ENCODE measurements at places on chromosomes 5 and 9.

DNA sequence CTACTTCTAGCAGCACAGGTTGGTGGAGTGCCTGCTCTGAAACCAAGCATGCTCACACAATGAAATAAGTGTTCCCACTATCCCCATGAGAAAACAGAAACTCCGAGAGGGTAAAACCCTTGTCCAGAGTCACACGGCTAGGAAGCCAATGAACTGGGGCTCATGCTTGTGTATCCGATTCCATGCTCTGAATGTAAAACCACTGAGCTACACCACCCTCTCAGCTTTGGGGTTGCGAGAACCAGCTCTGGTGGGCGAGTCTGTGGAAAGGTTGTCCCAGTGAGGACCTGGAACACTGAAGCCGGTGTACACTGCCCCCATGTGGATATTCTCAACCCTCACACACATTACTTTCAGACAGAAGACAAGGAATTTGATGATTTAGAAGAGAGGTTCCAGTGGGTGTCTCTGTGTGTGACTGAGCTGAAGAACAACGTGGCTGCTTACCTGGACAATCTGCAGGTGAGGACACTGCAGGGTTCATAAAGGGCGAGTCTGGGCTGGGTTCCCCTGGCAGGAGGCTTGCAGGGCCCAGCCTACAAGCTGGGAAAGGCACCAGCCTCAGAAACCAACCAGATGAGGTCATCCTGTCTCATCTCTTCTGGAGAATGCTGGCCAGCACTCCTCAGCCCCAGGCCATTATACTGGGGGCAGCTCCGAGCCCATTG, 37.4 kb downstream of the ARHGEF37 start:
- peak; percentile 71 for DNase-seq

GRCh38 chr9:125984461-125984860, 237.3 kb downstream of the PBX3 start:
- DNase-seq = no peak

DNA sequence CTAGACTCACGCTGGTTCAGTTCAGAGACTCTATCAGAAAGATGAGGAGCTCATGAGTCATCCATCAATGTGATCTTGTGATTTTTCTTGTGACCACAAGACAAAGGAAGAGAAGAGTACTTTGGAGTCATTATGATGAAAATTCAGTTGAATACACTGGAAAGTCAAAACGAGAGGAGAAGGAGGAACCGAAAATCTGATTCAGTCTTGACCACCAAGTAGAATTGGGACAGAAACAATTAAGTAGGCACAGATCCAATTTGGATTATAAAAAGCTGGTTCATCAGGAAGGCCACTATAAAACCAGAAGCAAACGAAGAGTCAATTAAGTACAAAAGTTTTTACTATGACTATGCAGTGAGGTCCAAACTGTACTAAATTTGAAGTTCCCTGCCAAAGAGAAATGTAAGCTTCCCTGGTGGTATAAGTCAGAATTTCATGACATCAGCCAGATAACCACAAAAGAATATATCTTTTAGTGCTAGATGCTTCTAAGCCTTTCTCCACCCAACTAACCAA, 90.9 kb downstream of the THBS4 start:
- no peak for DNase-seq

GRCh38 chr9:89752154-89752553, 147.3 kb downstream of the GADD45G start:
- DNase-seq = no peak

GRCh38 chr5:113367586-113367985, 67.2 kb downstream of the TSSK1B start:
- DNase-seq = peak; percentile 21

GRCh38 chr5:45796959-45797553, 100.9 kb upstream of the HCN1 start:
- DNase-seq = peak; percentile 55

DNA sequence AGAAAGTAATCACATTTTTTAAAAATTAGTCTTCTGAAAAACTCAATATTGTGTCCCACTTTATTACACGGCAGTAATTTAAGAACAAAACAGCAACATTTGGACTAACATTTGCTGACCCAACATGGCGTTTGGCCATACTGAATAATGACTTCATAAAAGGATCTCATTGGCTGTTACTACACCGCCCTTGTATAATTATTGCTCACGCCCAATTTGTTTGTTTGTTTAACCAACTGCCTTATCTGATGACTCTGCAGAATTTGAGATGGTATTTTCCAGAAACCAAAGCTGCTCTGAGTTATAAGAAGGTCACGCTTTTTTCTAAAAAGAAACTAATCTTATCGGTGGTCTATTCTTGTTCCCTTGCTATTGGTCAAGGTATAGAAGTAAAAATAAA, 200.2 kb upstream of the TARS1 start:
- no peak for DNase-seq

GRCh38 chr9:25302601-25303000, 375.6 kb downstream of the TUSC1 start:
- DNase-seq = no peak

GRCh38 chr5:175861337-175862130, 9.8 kb upstream of the CPLX2 start:
- no peak for DNase-seq

GRCh38 chr5:179164331-179165311, 104.4 kb downstream of the ZNF354C start:
- no peak for DNase-seq

GRCh38 chr9:32587901-32588300, 14.9 kb upstream of the NDUFB6 start:
- DNase-seq = peak; percentile 1

DNA sequence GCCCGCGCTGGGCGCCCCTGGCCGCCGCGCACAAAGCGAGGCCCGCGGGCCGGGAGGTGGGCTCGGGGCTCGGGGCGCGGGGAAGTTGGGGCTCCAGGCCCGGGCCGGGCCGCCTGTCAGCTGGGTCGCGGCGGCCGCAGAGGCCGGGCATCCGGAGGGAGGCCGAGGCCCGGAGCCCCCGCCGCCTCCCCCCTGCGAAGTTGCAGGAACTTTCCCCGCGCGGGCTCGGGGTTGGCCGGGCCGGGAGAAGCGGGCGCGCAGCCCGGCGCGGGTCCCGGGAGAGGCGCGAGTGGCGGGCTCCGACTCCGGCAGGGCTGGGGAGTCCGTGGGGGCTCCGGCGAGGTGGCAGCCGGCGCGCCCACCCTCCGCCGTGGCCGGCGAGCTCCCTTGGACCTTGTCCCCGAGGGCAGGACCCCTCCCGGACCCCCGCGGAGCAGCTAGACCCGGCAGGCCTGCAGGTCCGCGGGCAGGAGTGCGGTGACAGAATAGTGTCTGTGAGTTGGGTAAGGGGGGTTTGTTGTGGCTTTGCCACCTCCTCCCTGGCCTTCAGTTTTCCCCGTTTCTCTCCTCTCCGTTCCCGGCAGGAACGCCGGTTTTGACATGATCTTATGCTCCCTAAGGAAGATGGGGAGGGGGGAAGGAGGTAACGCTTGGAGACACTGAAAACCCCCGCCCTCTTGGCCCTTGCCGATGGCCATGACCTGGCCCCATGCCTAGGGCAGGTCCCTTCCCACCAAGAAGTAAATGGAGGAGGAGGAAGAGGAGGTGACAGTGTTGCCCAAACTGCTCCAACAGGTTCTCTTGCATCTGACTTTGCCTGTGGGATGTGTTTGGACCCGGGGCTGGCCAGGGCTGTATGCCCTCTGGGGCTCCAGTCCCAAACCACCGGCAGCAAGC, 942 bp downstream of the PHF2 start:
- DNase-seq = peak; percentile 20

DNA sequence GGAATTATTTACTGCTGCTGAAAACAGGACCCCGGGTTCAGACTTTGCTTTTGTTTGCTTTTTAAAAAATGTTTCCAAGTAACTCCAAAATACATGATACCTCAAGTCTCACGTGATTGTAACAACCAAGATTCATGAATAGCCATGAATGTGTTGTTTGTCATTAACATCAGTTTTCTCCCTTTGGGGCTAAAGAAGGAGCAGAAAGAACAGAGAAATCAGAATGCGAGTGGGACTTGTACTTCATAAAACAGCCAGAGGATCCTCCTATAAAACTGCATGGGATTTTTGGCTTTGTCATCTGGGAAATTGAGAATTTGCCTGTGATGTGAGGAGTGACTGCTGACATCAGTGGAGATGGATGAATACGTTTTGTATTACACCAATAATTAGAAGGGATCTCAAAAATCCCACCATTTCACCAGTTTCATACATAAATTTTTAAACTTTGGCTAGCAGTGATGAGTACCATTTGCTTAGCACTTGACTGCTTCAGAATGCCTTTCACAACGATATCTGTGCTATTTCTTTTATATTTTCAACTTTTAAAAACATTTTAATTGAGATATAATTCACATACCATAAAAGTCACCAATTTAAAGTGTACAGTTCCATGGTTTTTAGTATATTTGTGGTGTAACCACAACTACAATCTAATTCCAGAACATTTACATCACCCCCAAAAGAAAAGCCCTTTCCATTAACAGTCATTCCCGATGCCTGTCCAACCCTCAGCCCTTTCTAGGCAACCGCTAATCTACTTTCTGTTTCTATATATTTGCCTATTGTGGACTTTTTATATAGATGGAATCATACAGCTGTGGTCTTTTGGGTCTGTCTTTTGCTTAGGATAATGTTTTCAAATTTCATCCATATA, 126.9 kb upstream of the ANKRD55 start:
- no peak for DNase-seq

DNA sequence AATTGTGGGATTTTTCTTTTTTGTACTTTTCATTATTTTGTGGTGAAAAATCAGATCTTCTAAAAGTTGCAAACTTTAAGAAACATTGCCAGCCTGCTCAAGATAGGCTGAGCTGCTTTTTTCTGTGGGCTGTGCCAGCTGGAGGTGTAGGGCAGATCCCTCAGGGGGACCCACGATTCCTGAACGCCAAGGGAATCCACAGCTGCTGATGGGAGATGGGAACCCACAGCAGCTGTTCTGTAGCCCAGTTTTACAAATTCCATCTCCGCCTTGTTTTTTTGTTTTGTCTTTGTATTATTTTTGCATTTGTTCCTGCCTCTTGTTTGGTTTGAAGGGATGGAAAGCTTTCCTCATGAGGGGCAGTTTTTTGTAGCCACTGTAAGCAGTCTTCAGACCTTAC, 91.0 kb downstream of the WWC1 start:
- DNase-seq = no peak

- DNase-seq = no peak
Measured at GRCh38 chr5:39566891-39567290, 142.1 kb upstream of the DAB2 start.

DNA sequence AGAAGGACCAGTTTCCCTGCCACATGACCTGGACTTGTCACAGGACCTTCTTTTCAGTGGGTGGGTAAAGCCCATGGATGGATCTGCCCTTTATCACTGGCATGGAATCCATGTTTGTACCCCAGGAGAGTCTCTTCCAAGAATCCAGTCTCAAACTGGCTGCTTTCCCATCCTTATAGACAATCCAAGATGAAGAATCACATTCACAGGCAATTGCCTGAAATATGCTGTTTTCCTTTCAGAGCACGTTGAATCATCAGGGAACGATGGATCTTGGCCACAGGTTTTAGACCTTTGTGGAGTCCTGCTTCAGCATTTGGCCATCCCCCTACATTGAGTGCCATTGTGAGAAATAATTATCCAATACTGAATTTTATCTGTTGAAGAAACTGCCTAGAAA, 319.8 kb downstream of the ASTN2 start:
- DNase-seq = no peak

DNA sequence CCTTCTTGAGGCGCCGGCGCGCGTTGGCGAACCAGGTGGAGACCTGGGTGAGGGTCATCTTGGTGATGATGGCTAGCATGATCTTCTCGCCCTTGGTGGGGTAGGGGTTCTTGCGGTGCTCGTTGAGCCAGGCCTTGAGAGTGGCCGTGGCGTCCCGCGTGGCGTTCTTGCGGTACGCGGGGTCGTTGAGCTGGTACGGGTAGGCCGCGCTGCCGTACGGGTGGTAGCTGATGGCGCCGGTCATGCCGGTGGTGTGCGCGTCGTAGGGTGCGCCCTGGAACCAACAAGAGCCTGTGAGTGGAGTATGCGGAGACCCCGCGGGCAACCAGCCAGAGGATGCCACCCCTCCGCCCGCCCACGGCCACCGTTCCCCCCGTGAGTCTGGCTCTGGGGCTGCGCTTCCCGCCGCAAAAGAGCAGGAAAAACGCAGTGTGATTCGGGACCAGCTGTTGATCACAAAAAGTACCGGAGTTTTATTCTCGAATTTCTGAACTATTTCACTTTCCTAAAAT, 1.9 kb downstream of the IRX2 start:
- DNase-seq = no peak

DNA sequence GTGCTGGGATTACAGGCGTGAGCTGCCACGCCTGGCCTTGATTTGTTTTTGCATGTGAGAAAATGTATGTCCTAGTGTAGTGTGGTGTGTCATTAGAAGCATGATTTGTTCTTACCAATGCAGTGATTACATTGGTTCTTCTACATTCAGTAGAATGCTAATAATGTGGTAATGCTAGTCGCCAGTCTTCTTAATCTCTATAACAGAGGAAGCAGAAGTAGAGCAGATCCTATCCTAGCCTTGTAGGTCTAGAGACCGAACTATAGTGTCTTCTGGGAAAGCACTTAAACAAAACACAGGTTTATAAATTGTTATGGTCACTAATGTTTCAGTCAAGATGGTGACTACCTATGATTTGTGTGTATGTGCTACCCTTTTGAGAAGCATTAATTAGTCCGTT, 197.5 kb upstream of the DMRT1 start:
- DNase-seq = no peak

DNA sequence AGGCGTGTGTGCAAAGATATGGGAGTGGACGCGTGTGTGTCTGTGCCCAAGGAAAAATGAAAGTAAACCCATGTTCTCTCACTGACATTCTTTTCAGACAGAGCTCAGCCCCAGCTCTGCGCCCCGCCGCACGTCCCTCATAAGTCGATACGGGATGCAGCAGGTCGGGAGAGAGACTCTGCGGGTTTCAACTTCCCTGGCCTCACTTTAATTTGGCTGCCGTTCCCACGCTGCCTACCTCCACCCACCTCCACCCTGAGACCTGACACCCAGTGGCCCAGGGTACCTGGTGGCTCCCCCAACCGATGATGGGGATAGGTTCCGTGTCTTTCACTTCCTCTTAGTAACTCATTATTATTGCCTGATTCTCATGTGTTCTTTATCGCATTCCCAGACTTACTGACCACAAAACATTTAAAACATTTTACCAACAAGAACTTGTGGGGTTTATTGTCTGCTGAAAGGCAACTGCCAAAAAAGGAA, 19.4 kb downstream of the LHX2 start:
- no peak for DNase-seq

DNA sequence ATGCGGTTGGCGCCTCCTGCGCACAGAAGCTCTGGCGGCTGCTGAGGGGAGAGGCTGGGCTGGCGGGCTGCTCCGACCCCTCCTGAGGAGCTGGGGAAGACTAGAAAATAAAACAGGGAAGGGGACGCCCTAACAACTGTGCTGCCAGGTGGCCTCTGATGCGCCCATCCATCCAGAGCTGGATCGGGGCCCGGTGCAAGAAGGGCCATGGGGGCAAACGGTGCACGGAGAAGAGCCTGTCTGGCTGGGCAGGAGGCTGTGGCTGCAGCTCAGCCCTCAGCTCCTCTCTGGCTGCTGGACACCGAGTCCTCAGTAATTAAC, 21.0 kb upstream of the MRNIP start:
- no peak for DNase-seq

GRCh38 chr5:74051076-74051475, 425.1 kb downstream of the ARHGEF28 start:
- DNase-seq = peak; percentile 94

All from NCI-H82 (cell line).